ENCODE measurements at places on chromosomes 7 and 10. TPM values are rescaled to one million over a fixed set of nuclear protein-coding genes. Genes with fewer than 3 reads are reported as not detected.

Gene ITGB8
- 1.6 TPM for total RNA-seq

Gene PROSER2
- 11.8 TPM for total RNA-seq

Gene NEUROG3
- total RNA-seq = not detected

Gene GSTO2
- total RNA-seq = 20.5 TPM

Gene PLEKHA1
- 22.8 TPM for total RNA-seq
